ENCODE measurements at places on chromosomes 13 and 19.

DNA sequence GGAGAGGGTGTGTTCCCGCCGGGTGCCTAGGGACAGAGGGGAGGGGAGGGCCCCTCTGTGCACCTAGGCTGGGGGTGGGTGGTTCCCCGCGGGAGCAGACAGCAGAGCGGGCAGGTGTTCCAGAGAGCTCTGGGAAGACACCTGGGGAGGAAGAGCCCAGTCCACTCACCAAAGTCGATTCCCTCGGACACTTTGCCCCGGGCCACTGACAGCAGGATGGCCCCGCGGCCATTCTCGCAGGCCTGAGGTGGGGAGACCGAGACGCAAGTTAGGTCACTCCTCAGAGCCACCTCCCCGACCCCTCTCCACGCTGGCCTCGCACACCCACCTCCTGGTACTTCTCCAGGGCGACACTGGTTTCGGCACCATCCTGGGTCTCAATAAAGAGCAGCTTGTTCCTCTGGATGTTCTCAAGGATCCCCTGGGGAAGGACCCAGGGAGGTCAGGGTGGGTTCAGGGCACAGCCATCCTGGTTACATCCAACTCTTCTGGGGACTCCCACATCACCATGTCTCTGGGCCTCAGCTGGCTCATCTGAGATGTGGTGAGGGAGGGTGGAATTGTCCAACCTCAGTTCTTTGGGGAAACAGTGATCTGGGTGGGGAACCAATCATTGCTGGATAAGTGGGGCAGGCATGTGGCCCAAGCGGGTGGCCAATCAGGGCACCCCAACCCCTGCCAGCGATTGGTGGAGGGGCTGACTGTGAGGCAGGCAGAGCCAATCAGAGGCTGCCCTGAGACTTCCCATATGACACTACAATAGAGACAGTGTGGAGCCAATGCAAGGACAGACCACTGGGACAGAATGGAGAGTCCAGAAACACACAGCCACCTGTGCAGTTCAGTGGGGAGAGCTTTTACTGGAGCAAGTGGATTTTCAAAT is 12.6 kb downstream of the KLC3 start:
- no peak for DNase-seq

DNA sequence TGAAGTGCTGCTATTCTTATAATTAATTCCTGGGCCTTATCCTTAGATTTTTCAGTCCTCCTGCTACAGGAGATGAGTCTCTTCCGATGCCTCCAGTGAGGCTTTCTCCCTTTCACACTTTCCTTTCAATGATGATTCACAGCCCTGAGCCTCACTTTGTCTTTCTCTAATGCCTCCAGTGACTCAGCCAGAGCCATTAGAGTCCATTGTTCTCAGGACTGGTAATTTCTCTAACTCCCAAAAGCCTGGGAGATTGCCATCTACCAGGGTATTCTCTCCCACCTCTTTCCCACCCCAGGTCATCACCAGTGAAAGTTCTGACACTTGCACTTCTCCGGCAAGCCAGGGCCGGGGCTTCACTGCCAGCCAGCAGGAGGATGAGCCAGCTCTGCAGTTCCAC is 49.6 kb upstream of the ARGLU1 start:
- no peak for DNase-seq

- no peak for DNase-seq
Measured at GRCh38 chr13:32881074-32881776, 135.0 kb upstream of the KL start.

DNA sequence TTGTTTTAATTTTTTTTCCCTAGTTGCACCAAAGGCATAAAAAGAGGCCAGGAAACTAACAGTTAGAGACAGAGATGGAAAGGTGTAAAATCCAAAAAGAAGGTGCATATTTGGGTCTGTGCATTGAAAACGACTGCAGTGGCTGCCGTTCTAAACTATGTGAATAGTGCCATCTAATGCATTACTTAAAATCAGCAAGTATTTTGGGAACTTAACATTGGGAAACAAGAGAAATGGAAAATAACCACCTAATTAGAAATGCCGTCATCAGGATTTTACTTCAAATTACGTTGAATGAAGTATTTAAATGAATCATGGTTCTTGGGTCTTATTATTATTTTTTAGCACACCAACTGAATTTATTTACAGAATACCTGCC is 189.5 kb upstream of the MIR17HG start:
- no peak for DNase-seq

DNA sequence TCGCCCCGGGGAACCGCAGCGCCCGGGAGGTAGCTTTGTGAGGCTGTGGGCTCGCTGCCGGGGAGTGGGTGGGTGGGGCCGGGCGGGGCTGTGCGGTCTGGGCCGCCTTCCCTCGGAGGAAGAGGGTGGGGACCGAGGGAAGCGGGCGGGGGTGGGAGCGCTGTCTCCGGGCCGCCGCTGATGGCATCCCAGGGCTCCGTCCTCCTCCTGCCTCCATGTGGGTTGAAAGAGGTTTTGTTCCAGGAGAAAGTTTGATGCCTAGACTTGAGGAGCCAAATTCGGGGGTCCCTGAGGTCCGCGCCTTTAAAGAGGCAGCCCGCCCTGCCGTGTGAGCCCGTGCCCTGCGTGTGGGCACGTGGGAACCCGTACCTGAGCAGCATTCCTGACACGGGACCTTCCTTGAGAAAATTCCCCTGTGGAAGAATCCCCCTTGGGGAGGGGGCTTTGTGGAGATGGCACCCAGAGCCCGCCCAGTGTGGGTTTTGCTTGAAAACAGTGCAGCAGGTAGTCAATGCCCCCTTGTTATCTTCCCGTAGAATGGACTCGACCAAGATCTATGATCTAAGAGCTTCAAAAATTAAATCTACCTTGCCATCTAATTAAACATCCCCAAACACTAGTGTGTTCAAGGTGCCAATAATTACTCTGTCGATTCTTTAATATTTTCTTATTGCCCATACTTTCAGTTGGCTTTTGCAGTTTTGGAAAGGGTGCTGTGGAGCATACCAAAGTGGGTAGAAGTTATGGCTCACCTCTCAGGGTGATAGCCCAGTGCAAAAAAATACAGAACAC is 107.8 kb downstream of the RXFP2 start:
- no peak for DNase-seq

DNA sequence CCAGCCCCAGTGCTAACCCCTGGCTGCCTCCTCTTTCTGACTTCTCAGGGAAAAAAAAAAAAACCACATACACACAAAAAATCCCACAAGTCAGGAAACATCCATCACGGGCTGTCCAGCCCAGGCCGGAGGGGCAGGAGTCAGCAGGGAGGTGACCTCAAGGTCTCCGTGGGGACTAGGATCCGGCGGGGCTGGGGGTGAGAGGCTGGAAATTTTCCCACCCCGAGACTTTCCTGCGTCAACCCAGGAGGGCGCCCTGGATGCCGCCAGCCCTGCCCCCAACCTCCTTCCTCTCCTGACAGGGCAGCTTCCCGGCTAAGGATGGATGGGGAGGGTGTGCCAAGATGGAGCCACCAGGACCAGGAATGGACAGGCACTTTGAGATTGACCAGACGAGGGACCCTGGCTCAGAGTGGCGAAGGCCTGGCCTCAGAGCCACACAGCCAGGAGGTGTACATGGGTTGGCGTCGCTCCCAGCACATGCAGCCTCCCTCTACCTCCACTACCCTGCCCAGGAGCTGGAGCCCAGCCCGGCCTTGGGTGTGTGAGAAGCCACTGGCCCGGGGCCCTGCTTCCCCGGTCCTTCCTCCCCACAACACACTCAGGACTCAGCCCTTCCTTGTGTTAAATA is 33.3 kb downstream of the BLOC1S3 start:
- no peak for DNase-seq

DNA sequence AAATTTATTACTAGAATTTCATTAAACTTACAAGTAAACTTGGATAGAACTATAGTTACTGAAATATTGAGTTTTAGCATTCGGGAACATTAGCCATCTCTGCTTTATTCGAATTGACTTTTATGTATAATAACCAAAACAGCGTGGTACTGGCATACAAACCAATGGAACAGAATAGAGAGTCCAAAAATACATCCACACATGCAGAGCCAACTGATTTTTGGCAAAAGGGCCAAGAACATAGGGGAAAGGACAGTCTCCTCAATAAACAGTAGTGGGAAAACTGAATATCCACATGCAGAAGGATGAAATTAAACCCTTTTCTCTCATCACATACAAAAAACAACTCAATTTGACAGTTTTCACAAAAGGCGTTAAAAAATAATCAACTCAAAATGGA is 84.3 kb downstream of the EPSTI1 start:
- DNase-seq: no peak

- no peak for DNase-seq
Measured at GRCh38 chr13:90270226-90270625, 1077.3 kb upstream of the MIR17HG start.

DNA sequence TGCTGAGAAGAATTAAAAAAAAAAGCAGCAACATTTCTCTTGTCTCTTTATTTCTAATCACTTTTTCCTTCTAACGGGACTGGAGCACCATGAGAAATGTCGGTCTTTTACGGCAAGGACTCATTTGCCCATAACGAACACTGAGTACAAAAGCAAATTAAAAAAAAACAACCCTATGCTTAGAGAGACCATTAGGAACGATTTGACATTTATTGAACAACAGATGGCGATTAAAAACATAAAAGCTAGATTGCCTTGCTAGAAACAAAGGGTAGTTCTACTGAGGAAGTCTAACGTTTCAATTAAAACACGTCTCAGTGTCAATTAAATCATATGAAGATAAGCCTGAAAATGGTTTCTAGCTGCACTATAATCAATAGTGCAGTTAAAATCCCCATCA is 51.1 kb downstream of the OLFM4 start:
- no peak for DNase-seq

DNA sequence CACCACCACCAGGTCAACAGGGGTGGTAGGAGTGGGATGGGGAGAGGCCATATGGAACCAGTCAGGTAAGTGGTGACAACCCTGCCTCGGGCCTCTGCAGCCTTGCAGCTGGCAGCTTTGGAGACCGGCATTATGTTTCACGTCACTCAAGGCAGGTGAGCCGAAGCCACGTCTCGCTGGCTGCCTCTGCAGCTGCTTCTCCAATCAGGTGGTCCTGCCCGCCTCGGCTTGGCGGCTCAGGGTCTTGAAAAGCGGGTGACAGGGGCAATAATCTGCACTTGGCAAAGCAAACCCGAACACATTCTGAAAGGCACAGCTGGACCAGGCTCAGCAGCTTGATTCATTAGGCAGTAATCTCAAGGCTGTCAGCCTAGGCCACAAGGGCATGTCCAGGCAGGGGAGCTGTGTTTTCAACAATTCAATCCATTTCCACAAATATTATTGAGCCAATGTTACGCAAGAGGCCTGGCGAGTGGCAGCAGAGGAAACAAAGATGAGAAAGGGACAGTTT is 77.4 kb upstream of the PCDH8 start:
- no peak for DNase-seq

DNA sequence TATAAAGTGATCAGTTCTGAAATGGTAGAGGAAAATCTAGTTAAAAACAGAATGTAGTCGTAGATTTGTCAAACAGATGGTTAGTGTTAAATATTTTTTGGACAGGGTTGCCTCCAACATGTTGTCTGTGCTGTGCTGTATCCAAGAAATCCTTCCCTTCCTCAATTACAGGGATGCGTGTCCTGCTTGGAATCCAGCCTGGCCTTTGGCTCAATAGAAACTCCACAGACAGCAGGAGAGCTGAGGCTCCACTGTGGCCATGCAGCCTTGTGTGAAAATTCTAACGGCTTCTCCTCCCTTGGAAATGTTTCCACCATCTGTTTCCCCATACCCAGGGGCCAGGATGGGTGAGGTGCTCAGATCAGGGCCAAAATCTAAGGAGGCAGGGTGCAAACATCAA is 67.7 kb upstream of the USP29 start:
- no peak for DNase-seq

DNA sequence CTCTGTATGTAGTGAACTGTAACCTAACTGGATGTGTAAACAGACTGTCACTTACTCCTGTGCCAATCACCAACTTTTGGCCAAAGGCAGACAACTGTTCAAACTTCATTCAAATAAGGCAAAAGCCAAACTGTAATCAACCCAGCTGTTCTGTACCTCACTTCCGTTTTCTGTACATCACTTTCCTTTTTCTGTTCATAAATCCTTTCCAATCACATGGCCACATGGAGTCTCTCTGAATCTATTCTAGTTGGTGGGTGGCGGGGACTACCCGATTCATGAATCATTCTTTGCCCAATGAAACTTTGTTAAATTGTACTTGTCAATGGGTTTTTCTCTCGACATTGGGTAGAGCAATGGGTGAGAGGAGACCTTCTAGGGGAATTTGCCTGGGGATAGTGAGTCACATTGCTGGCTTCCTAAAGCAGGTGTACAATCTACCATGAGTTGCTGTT is 178.3 kb upstream of the RFC3 start:
- DNase-seq: no peak

- no peak for DNase-seq
Measured at GRCh38 chr19:15142313-15142712, 35.1 kb downstream of the SYDE1 start.

DNA sequence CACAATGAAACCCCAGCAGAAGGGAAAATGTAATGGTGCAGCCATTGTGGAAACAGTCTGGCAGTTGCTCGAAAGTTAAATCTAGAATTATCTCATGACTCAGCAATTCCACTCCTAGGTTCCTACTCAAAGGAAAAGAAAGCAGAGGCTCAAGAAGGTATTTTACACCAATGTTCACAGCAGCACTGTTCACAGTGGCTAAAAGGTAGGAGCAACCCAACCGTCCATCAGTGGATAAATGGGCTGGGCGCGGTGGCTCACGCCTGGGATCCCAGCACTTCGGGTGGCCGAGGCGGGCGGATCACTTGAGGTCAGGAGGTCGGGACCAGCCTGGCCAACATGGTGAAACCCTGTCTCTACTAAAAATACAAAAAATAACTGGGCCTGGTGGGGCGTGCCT is 25.9 kb downstream of the ZFR2 start:
- DNase-seq: no peak

GRCh38 chr13:49225223-49226042 is 5.3 kb downstream of the MLNR start:
- no peak for DNase-seq

Measured in central memory CD4-positive, alpha-beta T cell (primary cell).